ENCODE measurements at places on chromosomes 11 and 22. TPM values are rescaled to one million over a fixed set of nuclear protein-coding genes. Genes with fewer than 3 reads are reported as not detected.

Gene FOLR1
- not detected for total RNA-seq

Gene MS4A1
- not detected for total RNA-seq

Gene FAM180B
- total RNA-seq = 0.09 TPM

Gene TMPRSS6
- total RNA-seq = not detected

Gene OR52H1
- 0.43 TPM for total RNA-seq

Gene MUC5B
- not detected for total RNA-seq

Gene PKNOX2
- total RNA-seq = 0.92 TPM

Gene SERPING1
- total RNA-seq = 10.8 TPM

Gene NCF4
- not detected for total RNA-seq

Gene RIMBP3C
- total RNA-seq = 0.14 TPM

Gene SCUBE2
- 4.4 TPM for total RNA-seq

Gene SAA2
- 0.28 TPM for total RNA-seq

Gene KLHL35
- total RNA-seq = 3.0 TPM

Gene B4GALNT4
- total RNA-seq = 1.9 TPM

Gene OR51B5
- total RNA-seq = 0.18 TPM

Gene CRYBA4
- total RNA-seq = not detected

Gene OR51B2
- total RNA-seq = 0.18 TPM

Gene GALNT18
- total RNA-seq = 3.7 TPM

Gene KDM4D
- total RNA-seq = 0.43 TPM

Gene SCGB1C1
- not detected for total RNA-seq

Gene CD248
- total RNA-seq = 60.8 TPM

Gene LMNTD2
- total RNA-seq = 0.28 TPM

Gene SLN
- not detected for total RNA-seq

Gene HBB
- total RNA-seq = not detected

Gene BSX
- not detected for total RNA-seq

Gene NRIP3
- 8.0 TPM for total RNA-seq

Gene CPT1B
- total RNA-seq = 1.00 TPM

Gene CCDC81
- 0.85 TPM for total RNA-seq

Gene ELMOD1
- 0.83 TPM for total RNA-seq

Gene APOBEC3B
- 0.37 TPM for total RNA-seq

Gene C11orf87
- total RNA-seq = not detected

Gene CASP12
- total RNA-seq = not detected

Gene SLC25A18
- total RNA-seq = 0.09 TPM

Gene SLC22A25
- total RNA-seq = not detected

Gene EHBP1L1
- 35.2 TPM for total RNA-seq

Gene SLC25A22
- 12.3 TPM for total RNA-seq

Gene KRTAP5-9
- total RNA-seq = not detected

Gene SLC25A45
- 1.6 TPM for total RNA-seq
